ENCODE measurements at places on chromosomes 2 and 18.
A peak's percentile ranks its signal among the peaks of the same experiment; 100 is the strongest.

DNA sequence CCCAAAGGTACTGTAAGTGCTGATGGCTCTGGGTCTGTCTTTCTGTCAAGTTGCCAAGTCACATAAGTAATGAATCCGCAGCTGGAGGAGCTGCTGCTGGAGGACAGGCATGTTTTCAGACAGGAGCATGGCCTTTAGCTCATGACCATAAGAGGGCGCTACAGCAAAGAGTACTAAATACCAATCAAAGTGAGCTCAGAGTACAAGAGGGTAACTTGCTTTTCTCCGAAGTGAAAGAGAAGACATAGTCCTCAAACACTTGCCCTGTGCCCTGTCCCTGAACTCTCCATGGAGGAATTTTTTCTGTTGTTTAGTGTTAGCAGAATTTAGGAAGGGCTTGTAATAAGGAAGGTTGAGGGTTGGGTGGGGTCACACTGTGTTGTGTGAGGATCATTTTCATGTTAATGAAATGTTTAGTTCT, 58.0 kb upstream of the EML6 start:
- DNase-seq: no peak

DNA sequence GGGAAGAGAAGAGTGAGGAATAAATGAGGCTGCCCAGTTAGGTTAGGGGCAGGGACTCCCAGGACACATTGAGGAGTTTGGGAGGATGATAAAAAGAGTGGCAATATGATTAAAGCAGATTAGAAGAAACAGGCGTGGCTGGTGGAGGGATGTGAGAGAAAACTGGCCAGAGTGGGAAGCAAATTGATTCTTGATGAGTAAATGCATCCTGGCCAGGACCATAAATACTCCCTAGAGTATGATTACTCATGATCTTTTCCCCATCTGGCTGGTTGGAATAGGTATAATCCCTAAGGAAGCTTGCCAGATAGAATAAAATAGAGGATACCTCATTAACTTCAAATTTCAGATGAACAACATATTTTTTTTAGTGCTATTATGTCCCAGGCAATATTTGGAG, 21.5 kb upstream of the DAW1 start:
- no peak for DNase-seq

DNA sequence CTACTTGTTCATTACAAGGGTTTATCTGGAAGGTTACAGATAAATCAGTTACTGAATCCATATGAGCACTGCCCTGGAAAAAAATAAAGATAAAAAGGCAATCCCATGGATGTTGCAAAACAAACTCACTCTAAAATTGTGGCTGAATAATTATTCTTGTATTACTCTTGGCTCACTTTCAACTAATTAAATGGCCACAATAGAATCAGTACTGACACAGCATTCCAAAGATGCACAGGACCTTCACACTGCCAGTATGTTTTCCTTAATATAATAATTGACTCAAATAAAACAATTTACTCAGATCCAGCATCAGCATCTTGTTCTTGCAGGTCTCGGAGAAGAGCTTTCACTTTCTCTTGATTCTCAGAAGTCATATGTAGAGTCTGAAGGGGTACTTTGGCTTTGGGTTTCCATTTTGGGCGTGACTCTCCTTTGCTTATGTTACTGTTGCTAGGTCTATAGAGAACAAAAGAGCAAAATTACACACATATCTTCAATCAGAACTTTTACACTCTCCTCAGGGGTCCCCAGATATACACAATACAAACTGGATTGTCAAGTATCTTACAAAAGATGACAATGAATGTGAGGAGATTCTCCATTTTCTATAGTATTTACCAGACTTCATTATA, 12.6 kb downstream of the DHX57 start:
- DNase-seq: no peak

DNA sequence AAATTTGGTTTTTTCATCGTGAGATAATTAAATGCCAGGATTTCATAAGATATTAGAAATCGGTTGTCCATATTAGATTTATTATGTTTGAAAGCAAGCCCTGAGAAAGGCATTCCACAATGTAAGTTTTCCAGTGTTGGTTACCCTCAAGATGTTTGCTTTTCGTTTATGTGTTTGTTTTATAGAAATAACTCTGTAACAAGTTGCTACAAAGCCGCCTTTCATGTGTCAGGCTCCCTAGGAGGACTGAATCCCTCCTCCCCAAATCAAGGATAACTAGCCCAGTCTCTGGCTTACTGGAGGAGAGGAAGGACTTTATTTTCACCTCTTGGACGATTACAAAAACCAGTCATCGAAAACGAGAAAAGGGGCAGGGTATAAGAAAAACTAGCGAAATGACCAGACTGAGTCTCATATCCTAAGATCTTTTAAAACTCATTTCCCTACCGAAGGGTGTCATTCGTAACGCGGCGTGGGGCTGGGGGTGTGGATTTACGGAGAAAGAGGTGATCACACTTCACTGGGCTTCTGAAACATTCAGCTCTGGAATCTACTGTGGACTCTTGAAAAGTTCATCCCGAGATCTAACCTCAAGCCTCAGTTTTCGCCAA, 1.0 kb upstream of the PEX13 start:
- DNase-seq: no peak

DNA sequence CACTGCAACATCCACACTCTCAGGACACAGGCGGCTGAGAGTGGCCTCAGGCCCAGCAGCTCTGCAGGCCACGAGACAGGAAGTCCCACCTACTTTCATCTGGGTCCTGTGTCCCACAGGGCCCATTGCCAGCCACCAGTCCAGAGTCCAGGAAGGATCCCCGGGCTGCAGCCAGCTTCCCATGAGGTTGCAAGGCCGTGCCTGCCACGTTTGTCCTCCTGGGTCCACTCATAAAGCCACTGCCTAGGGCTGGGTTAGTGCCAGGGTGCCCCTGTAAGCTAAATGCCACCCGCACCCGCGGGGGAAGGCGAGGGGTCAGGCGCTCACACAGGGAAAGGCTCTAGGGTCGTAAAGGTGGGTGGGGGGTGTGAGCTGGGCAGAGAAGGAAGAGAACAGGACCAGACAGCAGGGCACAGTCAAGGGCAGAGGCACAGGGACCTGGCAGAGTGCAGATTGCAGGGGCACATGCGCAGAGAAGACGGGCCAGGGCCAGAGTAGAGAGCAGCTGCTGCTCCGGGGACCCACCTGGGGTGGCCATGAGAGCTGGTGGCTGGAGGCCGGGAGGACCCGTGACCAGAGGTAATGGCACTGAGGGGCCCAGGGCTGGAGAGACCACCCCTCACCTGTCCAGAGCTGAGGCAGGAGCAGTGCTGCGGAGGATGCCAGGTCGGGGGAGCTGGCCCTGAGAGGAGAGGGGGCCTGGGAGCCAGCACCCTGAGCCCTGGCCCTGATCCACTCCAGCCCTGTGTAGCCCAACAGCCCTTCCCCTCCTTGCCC, 8.0 kb downstream of the AGXT start:
- no peak for DNase-seq

DNA sequence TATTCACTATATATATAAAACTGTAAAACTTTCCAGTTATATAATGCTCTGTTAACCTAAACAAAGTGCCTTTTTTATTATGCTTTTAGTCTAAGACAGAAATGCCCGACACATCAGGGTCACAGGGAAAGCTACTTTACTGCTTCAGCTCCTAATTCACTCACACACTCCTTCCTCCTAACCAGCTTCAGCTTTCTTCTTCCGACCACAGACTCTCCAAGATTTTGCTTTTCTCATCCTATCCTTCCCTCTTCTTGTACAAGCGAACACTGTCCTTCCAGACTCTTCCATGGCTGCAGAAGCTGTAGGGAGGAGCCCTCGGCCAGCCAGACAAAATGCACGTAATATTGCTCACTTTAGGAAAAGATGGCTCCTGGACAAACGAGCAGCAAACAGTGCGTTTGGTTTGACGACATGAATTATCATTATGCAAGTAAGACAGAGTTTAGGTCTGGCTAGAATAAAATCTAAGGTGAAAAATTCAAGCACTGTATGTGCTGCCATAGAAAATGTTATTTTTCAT, 47.5 kb upstream of the HNRNPA3 start:
- DNase-seq: peak; percentile 79

DNA sequence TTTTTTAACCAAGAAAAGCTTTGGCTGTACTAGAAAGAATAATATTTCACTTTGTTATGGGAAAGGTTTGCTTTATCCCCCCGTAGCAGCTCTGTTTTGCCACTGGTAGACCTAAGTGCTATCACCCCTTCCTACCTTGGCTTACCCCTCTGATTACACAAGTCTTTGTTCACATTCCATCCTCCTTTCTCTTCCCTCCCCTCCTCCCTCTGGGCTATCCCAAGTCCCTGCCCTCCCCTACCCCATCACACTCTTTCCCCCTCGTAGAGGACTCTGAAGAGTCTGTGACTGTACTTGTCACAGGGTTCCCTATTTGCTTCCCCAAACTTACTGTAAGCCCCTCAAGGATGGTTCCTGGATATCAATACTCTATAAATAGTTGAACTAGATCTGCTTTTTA, 152.9 kb upstream of the NOSTRIN start:
- DNase-seq: no peak

GRCh38 chr2:26692279-26692896, at the start of gene KCNK3:
TSS of gene KCNK3 (plus strand) at chr2:26692722. CDS start at chr2:26692876, 154 bp downstream.
- DNase-seq: peak; percentile 86

DNA sequence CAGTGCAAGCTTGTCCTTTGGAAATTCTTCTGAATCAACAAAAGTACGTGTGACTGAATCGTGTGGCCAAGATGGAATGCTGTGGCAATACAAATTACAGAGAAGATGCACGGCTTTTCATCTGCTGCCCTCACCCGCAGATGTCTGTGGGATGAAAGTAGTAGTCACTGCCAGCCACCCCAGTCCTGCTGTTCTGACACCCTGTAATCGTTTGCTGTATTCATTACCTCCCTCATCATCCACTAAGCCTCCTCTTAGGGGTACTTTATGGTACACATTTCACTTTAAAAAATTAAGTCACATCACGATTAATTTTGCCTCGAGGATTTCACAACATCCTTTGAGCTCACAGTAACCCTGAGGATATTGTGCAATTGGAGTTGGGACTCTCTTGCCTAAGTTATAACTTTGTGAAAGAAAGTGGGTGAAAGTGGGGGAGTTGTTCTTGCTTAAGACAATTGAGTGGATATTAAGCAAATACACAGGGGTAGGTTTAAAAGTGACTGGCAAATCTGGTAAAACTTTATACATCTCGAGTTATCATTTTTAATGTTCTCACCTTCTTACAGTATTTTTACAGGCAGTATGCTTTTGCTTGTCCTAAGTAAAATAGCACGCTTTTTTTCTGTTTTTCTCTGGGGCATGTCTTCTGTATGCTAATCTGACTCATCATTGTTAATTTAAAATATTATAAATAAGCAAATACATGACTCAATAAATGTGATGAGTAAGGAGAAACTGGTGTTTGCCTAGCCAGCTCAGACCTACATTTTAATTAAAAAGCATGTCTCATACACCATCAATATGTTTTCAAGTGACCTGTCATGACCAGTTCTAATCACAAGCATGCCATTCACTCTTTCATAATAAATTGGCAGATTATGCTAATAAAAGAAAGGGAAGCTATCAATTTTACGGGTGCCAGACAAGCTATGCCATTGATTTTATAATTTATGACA, 680.9 kb downstream of the IRS1 start:
- no peak for DNase-seq

- DNase-seq: no peak
These were observed 414.4 kb upstream of the CDH7 start for GRCh38 chr18:65336411-65336810.

DNA sequence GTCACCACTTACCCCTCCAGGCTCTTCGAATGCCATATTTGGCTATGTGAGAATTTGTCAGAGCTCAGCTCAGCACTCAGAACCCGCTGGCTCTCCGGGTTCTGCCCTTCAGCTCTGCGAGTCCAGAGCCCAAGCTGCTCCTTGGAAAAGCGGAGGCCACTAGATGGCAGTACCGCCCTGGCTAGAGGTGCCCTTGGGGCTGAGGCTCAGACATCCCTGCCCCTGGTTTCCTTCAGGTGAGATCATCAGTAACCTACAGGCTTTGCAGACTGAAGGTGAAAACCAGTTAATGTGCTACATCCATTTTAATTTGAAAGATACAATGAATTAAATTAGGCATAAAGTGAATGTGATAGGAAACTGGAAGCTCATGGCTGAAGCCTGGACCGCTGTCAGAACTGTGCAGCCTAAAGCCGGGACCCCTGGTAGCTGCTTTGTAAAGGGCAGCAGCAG, 285.6 kb downstream of the AGAP1 start:
- DNase-seq: peak; percentile 73

- DNase-seq: no peak
These were observed 86.1 kb downstream of the FASTKD2 start for GRCh38 chr2:206851521-206851920.

DNA sequence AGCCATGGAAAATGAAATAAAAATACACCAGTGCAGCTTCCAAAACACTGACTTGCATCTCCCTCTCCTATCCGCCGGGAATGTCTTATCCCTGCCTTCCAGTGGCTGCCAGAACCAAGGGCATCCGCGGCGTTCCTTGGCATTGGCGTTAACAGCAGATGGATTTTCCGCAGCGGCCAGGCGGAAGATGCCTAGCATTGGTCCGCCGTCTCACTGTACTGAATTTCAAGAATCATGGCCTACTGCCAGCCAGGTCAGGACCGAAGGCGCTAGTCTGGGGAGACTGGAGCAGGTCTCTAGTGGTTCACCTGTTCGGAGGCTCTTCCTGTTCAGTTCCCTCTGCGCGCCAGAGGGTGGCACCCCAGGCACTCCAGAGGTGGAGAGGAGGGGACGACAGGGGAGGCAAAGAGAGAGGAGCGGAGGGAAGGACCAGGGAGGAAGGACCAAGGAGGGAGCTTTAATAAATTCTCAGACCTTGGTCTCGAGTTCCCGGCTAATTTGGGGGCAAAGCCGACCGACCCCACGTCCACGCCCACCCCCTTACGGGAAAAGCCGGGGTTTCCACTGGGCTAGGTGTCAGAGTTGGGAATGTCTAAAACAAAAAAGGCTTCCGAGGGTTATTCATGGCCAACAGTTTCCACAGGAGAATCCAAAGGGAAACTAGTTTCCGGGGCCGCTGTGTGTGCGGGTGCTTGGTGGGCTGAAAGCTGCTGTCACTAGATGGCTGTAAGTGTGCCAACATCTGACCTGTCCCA, 3.7 kb upstream of the BCL2L11 start:
- DNase-seq: peak; percentile 81

- DNase-seq: no peak
These were observed 5.2 kb upstream of the DLX2 start for GRCh38 chr2:172107690-172108586.

DNA sequence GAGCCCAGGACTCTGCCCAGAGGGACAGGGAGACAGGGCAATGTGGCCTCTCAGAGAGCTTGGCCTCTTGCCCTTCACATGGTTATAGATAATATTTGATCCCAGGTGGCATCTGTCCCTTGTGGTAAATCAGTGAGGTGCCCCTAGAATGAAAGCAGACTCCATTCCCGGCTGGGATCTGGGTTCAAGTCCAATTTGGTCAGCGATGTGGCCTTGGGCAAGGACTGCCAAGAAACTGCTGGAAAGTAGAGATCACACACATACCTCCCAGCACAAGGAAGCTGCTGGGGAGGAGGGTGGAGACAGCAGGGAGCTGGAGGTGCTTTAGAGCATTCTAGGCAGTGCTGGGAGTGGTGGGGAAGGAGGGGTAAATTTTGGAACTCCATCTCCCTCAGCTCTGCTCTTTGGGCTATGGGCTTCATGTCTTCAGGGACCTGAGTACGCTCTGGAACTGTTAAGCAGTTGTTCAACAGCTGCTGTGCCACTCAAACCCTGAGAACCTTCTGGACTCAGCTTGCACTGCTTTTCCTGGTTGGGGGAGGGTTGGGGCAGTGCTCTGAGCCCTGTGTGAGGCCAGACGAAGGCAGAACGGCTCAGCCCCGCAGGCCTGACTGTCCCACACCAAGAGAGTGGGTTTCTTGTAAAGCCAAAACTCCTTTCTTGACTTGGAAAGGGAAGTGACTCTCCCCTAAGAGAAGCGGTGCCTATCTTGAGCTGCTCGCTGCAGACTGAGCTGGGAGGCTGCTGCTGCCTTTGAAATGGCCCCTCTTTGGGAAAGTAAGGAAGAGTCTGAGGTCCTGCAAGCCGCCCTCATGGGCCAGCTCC, 23.0 kb downstream of the INPP5D start:
- DNase-seq: peak; percentile 62

All from left forelimb (tissue), 1 donor.